ENCODE measurements at places on chromosomes 12 and 14.

- no peak for DNase-seq
These were observed 28.9 kb downstream of the ESR2 start for GRCh38 chr14:64265222-64265621.

- no peak for DNase-seq
These were observed 262.9 kb downstream of the TMEM117 start for GRCh38 chr12:44098786-44099185.

GRCh38 chr12:111462210-111462769 lies 56.6 kb downstream of the SH2B3 start:
- DNase-seq, result no peak

GRCh38 chr14:76753541-76754198 lies 7.6 kb upstream of the VASH1 start:
- DNase-seq, result no peak

- DNase-seq, result no peak
These were observed 544.2 kb downstream of the ETNK1 start for GRCh38 chr12:23169012-23169695.

GRCh38 chr12:91009319-91009950 lies 4.7 kb upstream of the EPYC start:
- no peak for DNase-seq

DNA sequence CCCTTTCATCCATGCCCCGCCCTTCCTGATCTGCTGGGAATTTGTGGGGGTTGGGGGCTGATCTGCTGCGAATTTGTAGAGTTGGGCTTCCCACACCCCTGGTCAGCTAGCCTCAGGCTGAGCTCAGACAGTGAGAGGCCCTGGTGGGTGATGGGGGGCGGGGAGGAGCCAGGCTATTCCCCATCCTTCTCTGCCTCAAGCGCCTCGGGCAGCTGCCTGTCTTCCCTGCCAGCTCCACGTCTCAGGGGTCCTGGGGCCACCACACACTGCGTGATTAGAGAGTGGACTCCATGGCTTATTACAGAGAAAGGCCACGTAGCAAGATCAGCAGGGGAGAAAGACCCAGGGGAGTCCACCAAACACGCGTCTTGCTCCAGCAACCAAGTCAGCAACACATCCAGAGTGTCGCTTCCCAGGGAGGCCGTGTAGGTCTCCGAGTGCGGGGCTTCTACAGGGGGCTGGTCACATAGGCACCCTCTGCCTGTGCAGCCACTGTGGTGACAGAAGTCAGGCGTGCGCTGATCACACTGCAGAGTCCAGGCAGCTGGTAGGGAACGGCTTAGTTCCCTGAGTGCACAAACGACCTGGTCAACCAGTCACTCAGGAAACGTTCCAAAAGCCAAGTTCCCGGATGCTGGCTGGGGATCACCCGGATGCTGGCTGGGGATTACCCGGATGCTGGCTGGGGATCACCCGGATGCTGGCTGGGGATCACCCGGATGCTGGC lies 254.4 kb upstream of the SFSWAP start:
- no peak for DNase-seq

DNA sequence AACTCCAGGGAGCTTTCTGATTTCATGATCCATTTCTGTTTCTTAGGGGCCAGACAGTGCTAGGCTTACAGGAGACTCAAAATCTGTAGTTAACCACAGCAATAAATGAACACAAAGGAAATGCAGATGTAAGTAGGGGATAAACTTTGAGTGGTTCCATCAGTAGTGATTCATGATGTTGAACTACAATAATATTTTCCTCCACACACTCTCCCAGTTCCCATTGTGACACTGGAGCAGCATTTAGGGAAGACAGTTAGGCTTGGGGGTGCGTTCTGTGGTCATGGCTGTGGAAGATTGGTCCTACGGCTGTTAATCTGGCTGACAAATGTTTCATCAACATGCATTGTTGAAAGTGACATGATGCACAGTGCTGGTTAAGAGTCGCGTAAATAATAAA lies 66.9 kb downstream of the HMGA2 start:
- DNase-seq, result no peak
